ENCODE measurements at places on chromosomes 7 and 10.

GRCh38 chr10:23100331-23101030 is 5.1 kb downstream of the MSRB2 start:
- no peak for DNase-seq

GRCh38 chr7:136163340-136163801 is 186.2 kb upstream of the MTPN start:
- DNase-seq: no peak

GRCh38 chr7:55975988-55976633 is 11.7 kb downstream of the NIPSNAP2 start:
- no peak for DNase-seq

GRCh38 chr7:44077061-44077460 is 5.3 kb downstream of the POLM start:
- DNase-seq: no peak

- DNase-seq: no peak
Observed at GRCh38 chr7:139718141-139718540, 59.7 kb downstream of the HIPK2 start.

DNA sequence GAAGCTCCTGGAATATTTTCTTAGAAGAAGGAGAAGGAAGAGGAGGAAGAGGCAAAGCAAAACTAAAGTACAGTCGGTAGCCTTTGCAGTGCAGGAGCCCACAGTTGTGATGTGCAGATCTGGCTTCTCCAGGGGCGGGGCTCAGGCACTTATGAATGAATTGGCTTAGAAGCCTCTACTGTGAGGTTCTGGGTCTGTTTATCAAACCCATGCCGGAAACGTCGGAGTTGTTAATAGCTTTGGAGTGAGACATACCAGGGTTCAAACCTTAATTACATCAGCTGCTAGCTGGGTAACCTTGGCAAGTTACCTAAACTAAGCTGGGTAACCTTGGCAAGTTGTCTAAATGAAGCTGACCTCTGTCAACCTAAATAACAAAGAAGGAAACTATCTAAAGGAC is 89.3 kb upstream of the PITRM1 start:
- DNase-seq: no peak

DNA sequence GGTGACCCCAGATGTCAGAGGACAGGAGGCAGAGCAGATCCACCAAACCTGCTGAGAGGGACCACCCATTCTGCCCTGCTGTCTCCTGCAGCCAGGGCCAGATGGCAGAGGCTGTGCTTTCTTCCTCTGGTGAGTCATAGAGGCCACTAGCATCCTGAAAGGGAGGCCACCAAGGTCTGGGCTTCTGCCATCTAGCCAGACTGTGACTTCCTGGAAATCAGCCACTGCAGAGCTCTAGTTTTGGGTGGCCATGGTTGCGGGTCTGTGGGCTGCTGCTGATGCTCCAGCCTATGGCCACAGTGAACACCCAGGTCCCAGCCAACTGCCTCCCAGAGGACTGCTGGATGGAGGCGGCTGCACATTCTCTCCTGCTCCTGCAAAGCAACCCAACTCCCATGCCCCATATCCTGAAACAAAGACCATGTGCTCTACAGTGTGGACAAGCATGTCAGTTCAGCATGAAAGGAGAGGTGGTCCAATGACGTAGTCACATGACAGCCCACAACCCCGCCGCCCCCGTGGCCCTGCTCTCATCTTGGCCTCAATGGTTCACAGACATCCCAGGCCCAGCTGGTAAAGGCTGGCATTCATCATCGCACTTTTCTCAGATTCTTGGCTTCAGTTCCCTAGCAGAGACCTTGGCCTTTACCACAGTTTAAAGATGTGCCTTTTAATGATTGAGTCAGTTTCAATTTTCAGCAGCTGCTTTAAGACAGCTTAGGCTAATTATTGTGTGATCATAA is 73.9 kb upstream of the CXCL12 start:
- DNase-seq: no peak

DNA sequence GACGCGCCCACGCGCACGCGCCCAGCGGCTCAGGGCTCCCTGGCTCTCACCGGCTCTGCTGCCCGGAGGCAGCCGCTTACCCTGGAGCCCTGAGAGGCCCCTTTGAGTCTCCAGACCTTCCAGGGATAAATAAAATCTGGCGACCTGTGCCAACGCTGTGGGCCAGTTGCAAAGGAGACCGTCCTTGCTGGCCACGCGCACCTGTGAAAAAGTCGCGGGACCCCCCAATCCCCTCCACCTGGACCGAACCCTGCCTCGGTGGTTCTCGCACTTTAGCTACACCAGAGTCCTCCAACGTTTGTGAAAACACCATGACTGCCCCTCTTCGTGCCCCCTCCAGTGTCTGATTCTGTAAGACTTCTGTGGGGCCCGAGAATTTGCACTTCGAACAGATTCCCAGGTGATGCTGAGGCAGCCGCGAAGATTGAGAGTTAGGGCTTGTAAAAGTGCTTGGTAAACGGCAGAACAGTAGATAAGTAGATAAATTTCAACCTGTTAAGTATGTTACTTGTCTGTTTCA is 102.4 kb upstream of the SVIL start:
- no peak for DNase-seq

DNA sequence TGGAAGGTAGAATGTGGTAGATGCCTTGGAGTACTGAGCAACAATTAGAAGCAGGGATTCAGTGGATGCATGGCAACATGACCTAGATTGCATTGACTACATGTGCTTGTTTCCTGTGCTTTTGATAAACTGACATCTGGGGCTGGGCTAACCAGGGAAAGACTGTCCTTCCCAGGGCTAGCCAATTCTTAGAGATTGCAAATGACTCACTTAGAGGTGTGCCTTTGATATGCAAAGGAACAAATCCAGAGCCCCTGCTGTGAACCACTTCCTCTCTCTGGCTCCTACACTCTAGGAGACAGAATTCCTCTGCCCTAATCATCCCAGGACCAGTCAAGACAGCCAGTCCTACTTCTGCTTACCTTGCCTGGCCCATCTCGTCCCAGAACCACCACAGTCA is 651.5 kb downstream of the LRMDA start:
- no peak for DNase-seq
